ENCODE measurements at places on chromosomes 5 and 9.

DNA sequence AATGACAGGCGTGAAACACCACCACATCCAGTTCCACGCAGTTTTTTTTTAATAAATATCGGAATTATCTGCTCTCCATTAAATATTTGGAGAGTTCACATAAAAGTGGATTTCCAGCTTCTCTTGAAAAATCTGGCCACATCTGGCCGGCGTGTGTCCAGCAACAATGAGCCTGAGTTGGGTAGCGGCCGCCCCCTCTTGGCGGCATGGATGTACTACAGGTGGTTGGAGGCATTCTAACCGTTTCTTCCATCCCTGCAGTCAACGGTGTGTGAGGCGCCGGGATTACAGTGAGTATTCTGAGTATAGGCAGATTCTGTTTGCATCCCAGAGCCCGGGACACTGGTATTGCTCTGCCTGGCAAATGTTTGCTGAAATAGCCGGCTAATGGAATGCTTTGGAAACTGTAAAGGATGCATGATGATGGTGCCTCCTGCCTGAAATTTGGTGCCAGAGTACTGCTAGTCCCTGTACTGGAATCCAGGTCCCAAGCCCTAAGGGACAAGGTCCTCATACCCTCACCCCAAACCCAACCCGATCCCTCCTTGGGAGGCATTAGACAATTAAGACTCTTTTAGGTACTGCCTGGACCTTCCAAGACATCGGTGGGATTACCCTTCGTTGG, 13.6 kb upstream of the GM2A start:
- peak; percentile 83 for DNase-seq

DNA sequence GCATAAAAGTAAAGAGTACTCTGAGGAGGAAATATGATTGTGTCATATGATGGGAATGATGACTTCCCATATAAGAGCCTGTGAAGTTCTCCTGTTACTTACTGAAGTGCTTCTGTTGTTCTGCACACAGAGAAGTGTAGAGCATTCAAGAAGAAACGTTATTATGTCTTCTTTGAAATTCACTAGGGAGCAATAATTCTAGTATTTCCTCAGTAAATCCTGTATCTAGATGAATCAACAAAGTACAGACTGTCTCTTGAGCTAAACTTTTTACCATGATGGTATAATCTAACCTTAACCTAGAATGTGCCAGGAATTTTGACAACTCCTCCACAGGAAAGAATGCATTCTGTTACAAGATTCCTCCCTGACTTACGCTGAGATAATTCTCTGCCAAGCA, 18.9 kb upstream of the GHR start:
- no peak for DNase-seq

DNA sequence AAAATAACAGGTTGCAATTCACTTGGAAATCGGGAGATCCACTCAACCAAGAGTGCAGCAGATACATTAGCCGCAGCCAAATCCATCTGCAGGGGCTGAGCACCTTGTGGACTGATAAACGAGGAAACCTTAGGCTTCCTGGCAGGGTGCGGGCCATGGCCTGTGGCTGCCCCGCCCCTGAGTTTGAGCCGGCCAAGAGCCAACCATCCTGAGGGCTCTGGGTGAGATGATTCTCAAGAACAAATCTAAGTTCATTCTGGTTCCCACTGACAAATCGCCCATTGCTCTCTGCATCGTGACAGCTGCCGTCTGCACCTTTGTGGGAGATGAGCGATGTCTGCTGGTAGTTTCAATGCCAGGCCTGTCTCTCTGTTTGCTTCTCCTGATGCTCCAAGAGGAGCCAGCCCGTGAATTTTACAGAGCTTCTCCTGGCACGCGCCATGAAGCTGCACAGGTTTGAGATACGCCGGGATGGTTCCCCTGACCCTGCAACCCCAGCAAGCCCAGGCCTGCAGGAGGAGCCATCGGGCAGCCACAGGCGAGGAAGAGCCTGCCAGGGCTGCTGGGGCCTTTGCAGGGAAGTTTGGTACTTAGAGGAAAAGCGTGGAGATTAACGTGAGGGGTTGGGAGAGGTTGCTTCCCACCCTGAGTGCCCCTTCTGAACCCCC, 154.0 kb downstream of the OLFM1 start:
- peak; percentile 89 for DNase-seq

DNA sequence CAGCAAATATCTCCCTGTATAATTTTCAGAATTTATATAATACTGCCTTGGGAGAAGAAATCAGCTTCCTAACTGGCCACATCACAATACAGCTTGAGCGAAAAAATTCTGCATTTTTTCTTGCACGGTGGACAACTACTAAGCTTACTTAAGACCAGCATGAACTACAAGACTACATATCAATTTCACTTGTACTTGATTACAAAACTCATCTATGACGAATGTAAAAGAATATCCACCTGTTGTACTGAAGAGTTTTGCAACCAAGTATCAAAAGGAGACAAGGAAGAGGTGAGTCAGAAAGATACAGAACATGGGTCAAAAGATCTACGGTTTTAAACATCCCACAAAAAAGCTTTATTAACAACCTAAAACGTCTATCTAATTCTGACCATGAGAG, 279.4 kb downstream of the BNC2 start:
- DNase-seq = no peak

DNA sequence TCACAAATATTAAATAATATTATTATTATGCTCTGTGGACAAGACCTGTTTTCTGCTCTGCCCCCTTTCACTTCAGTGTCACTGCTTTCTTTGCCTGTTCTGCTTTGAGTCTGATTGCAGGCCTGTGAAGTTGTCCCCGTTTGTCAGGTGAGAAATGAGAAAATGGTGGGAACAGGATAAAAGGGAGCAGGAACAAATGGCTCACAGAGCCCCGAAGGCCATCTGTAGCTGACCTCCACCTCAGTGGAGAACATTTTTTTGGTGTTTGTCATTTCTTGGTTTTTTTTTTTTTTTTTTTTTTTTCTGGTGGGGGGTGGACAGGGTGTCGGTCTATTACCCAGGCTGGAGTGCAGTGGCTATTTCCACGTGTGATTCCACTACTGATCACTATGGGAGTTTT, 13.2 kb upstream of the S100Z start:
- DNase-seq = no peak

- peak; percentile 93 for DNase-seq
These were observed at the start of gene PDGFRB for GRCh38 chr5:150155258-150156026. TSS of gene PDGFRB (minus strand) at chr5:150155845. CDS start at chr5:150137047, 18,798 bp downstream.

DNA sequence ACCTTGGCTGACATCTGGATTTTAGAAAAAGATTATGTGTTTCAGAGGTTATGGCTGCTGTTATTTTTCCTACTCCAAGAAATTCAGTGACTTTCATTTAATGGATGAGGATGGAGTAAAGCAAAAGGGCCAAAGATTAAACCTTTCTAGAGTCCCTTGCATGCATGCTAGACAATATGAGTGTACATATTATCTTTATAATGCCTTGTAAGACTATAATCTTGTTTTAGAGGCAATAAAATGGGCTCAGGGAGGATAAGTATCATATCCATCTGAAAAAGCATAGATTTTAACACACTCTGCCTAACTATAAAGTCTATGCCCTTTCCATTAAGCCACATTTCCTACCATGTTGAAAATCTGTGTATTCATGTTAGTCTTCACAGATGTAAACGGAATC, 199.8 kb downstream of the EDIL3 start:
- no peak for DNase-seq

Measured in H7 (cell line).